ENCODE measurements at places on chromosomes 2 and 18.

DNA sequence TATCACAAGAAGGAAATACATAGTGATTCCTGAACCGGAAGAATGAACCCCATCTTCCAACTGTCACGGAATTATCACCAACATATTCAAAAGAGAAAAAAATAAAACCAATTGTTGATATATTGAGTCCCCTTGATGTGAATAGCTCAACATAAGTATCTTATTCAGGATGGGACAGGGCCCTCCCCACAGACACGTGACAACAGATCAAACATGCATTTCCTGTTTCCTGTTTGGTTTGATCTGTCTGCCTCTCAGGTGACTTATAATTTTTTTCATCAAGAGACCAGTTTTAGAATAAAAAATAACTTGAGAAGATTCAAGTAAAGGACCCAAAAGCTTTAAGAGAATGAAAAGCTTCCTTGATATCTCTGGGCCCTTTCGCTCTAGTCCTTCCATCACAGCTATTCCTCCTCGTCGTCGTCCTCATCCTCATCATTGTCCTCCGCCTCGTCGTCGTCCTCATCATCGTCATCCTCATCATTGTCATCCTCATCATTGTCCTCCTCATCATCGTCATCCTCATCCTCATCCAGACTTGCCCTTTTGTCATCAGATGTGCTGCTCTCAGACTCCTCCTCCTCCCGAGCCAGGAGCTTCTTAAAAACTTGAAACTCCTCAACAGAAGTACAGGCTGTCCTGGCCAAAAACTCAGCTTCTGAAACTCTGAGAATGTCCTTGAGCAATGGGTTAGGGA, 6.3 kb downstream of the MTERF4 start:
- DNase-seq, result no peak

GRCh38 chr2:71471276-71471675, 17.9 kb downstream of the DYSF start:
- no peak for DNase-seq

DNA sequence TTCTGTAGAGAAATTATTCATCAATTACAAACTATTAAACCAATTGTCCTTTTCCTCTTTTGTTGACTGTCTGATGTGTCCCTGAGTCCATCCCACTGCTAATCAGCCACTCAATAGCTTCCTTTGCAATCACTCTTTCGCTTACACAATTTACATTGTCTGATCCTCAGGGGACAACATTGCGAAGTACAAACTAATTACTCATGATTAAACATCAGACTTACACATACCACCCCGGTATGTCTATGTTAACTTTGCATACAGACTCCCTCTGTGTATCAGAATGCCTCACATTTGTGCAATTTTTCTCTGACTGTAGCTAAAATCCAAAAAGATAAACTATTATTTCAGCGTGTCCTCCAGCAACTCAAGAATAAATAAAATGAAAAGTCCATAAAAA, 264.4 kb upstream of the REV1 start:
- peak; percentile 71 for DNase-seq

DNA sequence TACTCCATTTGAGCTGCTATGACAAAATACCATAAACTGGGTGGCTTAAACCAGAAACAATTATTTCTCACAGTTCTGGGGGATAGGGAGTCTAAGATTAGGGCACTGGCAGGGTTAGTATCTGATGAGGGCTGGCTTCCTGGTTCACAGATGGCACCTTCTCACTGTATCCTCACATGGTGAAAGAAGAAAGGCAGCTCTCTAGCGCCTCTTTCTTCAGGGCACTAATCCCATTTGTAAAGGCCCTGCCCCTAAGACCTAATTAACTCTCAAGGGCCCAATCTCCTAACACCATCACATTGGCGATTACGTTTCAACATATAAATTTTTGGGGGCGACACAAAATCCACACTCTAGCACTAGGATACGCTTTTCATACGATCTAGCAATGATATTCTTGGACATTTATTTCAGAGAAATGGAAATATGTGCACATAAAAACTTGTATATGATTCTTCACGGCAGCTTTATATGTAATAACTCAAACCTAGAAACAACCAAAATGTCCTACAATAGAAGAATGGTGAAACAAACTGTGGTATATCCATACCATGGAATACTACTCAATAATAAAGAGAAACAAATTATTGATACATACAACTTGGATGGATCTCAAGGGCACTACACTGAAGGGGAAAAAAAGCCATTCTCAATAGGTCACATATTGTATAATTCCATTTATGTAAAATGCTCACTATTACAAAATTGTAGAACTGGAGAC, 111.0 kb downstream of the BCL2L11 start:
- no peak for DNase-seq

DNA sequence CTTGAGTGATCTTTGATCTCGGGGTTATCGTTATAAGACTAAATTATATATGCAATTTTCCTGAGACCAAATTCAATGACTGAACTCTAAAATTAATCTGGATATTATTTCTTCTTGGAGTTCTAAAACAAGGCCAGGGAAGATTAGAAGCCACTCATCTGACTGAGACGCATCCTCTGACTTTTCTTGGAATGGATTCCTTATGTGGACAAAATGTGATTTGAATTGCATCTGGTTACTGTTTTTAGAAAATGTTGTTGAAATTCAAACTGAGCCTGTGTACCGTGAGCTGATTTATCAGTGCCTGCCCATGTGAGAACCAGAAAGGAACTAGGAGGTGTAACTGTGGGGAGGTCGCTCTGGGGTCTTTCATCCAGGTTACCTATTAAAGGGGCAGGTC, 330.8 kb downstream of the OSR1 start:
- DNase-seq, result no peak

DNA sequence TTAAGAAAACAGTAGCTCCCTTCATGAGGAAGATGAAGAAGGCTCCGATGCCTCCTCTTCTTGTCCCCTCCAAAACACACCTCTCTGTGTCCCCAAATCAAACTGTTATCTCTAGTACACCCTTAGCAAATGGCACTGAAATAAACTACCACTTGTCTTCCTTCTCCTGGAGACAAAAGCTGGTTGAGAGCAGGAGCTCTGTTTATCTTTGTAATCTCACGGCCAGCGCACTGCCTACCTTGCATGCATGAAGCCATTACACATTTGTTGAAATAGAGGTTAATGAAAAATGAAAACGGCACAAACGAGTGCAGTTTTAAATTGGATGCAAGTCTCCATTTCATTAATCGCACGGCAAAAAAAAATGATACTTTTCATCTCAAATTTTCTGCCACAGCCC, 113.7 kb downstream of the EPB41L3 start:
- no peak for DNase-seq

DNA sequence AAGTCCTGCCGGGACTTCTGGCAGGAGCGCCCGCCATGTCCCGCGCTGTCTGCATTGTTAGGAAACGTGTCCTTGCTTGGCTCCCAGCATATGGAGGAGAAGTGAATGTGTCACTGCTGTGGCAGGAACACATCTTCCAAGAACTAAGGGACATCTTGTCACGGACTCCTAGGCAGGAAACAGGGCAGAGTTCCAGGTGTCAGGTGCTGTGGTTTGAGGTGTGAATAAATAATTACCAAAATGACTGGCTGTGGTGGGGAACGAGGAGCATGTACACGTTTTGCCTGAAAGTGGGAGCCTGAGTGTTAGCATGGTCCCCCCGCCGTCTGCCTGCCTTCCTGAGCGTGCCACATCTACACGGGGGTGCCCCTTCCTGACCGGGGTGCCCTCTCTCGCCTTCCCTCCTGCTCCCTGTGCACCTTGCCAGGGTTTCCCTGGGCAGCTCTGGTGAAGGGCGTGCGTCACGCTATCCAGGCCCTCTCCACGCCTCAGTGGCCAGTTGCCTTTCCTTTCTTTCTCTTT, 237.5 kb downstream of the LDLRAD4 start:
- DNase-seq, result no peak

- no peak for DNase-seq
These were observed 5.7 kb upstream of the NMUR1 start for GRCh38 chr2:231535961-231536360.

DNA sequence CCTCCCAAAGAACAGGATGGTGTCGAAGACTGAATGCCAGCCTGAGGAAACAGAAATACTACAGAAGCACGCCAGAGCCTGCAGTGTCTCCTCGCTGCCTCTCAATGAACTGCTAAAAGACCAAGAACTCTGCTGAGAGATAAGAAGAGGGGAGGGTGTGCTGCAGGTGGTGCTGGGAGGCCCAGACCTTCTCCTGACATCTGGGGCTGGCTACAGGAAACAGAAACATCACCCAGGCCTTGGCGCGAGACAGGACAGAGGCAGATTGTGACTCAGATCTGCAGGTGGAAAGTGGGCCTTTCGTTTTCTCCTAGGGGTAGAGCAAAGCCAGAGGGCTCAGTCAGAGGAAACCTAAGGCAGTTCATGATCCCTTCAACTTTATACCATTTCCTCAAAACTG, 250.3 kb upstream of the TCF4 start:
- no peak for DNase-seq

DNA sequence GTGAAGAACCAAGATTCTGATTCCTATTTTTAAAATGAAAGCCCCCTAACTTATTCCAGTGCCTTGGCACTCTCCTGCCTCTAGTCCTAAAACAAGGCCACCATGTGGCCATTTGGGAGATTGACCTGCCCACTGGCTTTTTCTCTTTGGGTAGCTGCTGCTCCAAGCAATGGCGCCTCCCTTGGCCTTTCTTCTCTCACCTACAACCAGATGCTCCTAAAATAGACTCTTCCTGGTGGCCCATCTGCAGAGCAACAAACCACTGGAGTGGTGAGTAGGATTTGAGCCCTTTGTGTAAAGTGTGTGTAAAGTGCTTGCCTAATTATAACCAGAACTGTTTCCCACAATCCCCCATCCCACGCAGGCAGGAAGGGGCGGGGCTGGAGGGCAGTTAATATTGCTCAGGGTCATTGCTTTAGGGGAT, 114.2 kb downstream of the FHOD3 start:
- no peak for DNase-seq

DNA sequence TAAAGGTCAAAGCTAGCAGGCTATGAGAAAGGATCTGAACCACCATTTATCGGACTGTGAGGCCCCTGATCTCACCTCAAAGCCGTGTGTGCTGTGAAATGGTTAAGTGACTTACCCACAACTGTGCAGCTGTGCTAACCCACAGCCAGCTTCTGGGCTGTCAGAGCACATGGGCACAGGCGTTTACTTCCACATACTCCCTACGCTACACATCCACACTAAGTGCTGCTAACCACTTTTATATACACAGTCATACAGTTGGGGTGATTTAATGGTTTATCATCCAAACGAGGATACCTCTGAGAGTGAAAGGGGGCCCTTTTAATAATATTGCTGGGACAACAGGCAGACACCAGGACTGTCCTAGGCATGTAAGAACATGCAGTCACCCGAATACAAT, 37.3 kb downstream of the CYRIA start:
- no peak for DNase-seq

DNA sequence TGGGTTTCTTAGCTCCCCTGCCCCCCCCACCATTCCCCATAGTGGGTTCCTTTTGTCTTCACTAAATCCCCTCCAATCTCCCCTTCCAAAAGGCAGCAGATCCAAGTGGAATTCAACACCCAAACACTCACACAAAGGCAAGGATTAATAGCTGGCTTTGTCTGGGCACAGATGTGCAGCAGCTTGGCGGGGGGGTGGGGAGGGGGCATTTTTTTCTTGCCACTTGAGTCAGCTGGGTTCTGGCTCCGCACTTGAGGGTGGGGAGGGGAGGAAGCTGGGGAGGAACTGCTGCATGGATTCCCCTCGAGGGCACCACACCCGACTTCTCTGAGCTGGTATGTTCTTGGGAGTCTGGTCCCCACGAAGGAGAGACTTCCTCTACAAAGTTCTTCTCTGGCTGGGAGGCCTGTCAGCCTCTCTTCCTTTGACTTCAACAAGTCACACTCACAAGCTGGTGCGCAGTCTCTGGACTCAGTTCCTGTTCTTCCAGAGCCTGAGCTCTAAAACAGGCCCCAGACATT, 36.0 kb downstream of the SERTAD2 start:
- no peak for DNase-seq

- no peak for DNase-seq
These were observed 26.8 kb downstream of the ITM2C start for GRCh38 chr2:230891509-230891908.

GRCh38 chr18:9612215-9612830, 2.0 kb downstream of the PPP4R1 start:
- peak; percentile 16 for DNase-seq

GRCh38 chr18:12645751-12646203, 12.1 kb downstream of the SPIRE1 start:
- no peak for DNase-seq

- peak; percentile 35 for DNase-seq
These were observed 32.1 kb upstream of the DOCK10 start for GRCh38 chr2:225074366-225074765.

- no peak for DNase-seq
These were observed 4.6 kb downstream of the CHRNG start for GRCh38 chr2:232543928-232544631.

- DNase-seq, result no peak
These were observed 167.8 kb downstream of the NUP35 start for GRCh38 chr2:183292028-183292427.

GRCh38 chr2:226466124-226466523, 333.5 kb downstream of the IRS1 start:
- DNase-seq, result no peak

- no peak for DNase-seq
These were observed 970.4 kb downstream of the EPHA4 start for GRCh38 chr2:220601674-220602073.

DNA sequence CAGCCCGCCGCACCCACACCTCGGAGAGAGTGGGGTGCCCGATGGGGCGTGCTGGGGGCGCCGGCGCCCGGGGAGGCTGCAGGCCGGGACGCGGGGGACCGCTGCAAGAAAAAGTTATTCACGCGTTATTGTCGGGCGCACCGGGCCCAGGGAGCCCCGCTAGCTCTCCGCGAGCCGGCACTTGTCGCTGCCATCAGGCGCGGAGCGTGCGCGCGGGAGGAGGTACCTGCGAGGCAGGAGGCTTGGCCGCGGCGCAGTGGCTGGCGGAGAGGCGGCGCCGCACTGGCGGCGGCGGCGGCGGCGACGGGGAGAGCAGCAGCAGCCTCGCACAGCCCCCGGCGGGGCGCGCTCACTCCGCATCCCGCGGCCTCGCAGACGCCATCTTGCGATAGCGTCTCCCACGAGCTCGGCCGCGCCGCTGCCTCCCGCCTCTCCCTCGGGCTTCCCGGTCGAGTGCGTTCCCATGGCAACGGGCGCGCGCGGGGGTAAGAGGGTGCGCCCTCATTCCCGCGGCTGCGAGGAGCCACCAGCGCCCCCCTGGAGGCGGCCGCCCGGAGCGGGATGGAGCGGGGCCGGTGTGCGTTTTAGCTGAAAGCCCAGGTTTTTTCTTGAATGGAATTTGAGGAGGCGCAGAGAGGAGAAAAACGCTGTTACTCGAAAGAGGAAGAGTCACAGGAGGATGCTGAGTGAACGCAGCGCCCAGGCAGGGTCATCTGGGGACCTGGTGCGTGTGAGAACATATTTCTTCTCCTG, at the start of gene CHN1:
CHN1 (minus strand) TSS at position 402 of the 753 bp plus-strand sequence. CDS start 469 bp downstream, outside the sequence.
- peak; percentile 23 for DNase-seq

Data from inflammatory macrophage treated with lipopolysaccharide for 1 hour (primary cell).